Inflammatory macrophage (primary cell): ENCODE measurements at places on chromosomes 4 and X.

DNA sequence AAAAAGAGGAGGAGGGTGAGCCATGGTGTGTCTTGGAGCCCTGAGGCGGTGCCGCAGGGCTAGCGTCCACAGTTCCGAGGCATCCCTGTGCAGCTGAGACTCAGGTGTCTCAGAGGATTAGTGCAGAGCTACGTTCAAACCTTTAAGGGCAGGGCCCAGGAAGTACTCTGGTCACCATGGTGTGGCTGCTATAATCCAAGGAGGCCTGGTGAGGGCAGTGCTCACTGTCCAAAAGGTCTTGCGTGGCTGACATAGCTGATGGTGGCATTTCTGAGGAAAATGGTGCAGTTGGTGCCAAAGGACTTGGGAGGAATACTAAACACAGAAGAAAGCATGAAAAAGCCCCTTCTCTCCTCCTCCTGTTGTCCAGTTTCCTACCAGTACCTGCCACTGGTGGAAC is 146.9 kb downstream of the DCHS2 start:
- DNase-seq: no peak

DNA sequence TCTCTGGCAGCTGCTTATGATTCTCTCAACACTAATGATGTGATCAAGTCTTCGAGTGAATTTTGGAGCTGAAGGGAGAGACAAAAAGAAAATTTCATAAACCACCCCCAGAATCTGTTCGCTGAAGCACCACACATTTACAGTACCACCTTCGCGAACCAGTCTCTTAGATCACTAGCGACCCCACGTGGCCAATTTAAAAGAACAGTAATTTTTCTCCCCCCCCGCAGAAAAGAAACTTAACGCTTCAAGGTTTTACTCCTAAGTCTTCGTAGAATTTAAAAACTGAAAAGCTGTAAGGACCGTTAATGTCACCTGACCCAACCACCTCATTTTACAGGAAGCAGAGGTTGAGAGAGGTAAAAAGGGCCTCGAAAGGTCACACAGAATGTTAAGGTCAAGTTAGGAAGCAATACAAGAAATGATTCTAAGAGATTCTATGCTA is 187.5 kb downstream of the QDPR start:
- peak; percentile 17 for DNase-seq

- DNase-seq: no peak
Measured at GRCh38 chr4:7239101-7239820, 46.9 kb downstream of the SORCS2 start.

DNA sequence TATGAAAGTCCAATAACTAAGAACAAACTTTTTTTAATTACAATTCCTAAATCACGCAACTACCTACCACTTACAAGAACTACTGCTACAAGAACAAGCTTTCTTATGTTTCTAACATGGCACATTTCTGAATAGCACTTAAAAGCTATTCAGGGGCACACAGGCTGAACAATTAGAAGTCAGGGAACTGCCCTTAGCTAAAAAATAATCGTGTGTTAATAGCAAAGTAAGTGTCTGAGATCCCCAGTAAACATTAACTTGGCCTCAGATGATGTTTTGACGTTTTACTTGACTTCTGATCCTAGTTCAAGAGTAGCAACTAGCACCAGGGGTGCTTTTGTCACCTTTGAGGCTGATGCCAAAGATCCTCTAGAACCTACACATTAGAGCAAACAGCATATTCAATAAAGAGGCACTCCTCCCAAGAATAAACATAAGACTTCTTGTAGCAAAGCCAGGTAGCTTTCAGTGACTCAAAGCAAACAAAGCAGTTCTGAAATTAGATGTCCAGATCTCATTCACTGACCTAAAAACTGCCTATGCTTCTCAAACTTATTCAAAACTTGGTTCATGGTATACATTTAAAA is 16.2 kb downstream of the SPOCK3 start:
- DNase-seq: no peak

GRCh38 chrX:19514791-19515614 is at the start of gene MAP3K15:
TSS of gene MAP3K15 (minus strand) at chrX:19515508. CDS start at chrX:19515261, 247 bp downstream.
- DNase-seq: no peak

GRCh38 chrX:21479695-21480270 is 105.6 kb downstream of the CNKSR2 start:
- peak; percentile 47 for DNase-seq

DNA sequence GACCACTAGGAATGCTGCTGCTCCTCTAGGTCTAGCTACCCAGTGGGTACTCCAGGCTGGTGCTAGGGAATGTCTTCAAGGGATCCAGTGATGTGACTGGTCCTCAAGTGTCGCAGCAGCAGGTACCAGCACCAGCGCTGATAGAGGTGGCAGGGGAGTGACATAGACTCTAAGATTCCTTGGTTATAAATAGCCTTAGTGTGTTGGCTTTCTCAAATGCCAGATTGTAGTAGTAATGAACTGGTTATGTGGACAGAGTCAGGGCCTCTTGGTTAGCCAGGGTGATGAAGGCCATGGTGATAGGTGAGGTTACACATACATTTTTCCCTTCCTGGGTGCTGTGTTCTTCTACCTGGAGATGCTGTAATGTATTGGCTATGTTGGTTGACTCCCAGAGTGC is 38.3 kb downstream of the DCLK2 start:
- DNase-seq: no peak
